ENCODE measurements at places on chromosomes 7 and 10. TPM values are rescaled to one million over a fixed set of nuclear protein-coding genes. Genes with fewer than 3 reads are reported as not detected.

DNA sequence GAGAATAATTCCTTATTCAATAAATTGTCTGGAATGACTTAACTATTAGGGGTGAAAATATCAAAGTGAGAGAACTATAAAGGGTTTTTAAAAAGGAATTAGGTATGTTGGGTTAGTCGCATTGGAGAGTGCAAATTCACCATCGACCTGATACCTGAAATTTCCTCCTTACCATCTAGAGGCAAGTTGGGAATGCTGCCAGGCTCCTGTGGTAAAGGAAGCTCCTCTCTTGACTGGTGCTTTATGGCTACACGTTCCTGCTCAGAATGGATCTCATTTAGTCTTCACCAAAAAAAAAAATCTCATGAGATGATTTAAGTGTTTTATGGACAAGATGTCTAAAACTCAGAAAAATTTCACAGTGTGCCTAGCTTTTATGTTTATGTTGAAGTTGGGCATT is 129.8 kb downstream of the EGFR start:
- peaks cover 3% of the 10 kb centered on the region for H3K27me3 ChIP-seq
- no peak overlapping the region for H3K27ac ChIP-seq
- no peak overlapping the region for H3K4me3 ChIP-seq
- no peaks in the 10 kb centered on the region for H3K36me3 ChIP-seq
- DNase-seq, result no peak

DNA sequence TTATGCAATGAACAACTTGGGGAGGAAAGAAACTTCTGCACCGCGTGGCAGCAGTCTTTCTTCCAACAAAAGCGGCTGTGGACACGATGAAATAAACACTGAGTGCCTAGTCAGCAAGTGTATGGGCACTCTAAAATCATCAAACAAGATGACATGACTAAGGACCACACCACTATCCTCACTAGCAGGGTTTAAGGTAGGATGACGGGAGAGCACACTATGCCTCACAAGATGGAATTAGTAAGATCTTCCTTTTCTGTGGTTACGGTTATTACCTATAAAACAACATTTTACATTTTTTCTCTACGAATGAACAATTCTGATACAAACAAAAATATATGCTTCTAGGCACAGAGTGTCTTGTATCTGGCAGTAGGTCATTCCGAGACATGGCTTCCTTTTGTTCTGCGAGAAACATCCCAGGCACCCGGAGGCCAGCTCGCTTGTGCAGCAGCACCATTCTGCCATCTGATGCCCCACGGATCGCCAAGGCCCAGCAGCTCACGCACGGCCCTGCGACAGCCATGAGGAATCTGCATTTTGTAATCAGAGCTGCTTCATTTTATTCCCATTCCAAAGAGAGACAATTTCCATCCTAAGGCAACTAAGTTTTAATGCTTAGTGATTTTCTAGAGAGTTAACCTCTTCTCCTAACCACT is 54.1 kb upstream of the NCAPG2 start:
- H3K4me1 ChIP-seq, result no peaks in the 10 kb centered on the region
- no peaks in the 10 kb centered on the region for H3K27me3 ChIP-seq
- no peak for DNase-seq

DNA sequence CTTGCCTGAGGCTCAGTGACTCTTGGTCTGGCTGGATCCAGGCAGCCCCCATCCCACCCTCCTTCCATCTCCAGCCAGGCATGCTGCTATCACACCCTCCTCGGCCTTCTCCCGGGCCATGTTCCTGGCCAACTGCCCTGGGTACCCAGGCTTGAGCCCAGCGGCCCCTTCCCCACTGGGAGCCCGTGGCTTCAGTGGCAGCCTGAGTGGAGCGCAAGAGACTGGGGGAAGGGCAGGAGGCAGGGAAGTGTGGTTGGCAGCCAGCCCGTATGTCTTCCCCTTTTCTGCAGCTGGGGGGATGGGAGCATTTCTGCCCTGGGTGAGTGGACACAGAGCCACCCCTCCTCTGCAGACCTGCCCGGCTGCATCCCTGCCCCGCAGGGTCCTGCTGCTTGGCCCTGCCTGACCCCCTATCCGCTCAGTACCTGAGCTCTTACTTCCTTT is 148.5 kb downstream of the ARHGAP22 start:
- no peaks in the 10 kb centered on the region for H3K27me3 ChIP-seq
- no peaks in the 10 kb centered on the region for H3K36me3 ChIP-seq
- DNase-seq, result no peak

- no peak overlapping the region for H3K27ac ChIP-seq
- no peak for DNase-seq
- H3K4me1 ChIP-seq, result no peaks in the 10 kb centered on the region
Measured at GRCh38 chr10:54772468-54773122, 28.4 kb downstream of the PCDH15 start.

Gene PDE1C
- 2.0 TPM for total RNA-seq

Gene MALRD1
- 0.13 TPM for total RNA-seq

Gene KIF11
- total RNA-seq, result 43.6 TPM
